B cell (primary cell): ENCODE measurements at places on chromosomes 6 and 20.

DNA sequence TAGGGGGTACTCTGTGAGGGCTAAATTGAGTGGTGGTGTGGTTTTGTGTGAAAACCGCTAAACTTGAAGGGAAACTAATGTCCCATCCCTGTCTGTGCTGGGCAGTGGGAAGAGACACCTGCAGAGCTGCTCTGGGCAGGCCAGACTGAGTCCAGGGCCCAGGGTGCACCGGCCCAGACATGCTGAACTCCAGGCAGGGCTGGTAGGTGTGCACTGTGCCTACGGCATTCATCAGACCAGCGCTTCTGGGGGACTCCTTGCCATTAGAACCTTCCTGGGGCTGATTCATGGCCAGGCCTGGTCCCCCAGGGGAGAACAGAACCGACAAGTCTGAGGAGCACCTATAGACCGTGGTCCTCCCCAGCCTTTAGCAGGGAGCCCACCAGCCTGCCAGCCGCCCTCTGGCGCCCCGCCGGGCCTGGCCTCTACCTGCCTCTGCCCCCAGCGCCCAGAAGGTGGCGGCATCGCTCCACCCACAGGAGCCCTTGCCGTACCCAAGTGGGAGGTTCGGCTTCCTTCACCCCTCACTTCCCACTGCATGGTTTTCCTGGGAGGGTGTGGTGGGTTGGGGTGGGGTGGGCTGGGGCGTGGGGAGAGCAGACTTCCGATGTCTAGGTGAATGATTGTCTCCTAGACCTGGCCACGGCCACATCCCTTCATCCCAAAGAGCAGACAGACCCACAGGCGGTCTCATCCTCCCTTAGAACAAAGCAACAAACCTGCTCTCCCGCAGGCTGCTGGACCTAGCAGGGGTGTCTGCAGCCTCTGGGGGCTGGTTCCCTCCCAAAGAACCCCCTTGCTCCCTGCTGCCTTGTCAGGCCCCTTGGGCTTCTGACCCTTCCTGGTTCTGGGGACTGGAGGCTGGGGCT is 15.5 kb downstream of the CCDC167 start:
- DNase-seq, result peak; percentile 81

GRCh38 chr6:150163970-150164369 is 21.1 kb downstream of the PPP1R14C start:
- no peak for DNase-seq

DNA sequence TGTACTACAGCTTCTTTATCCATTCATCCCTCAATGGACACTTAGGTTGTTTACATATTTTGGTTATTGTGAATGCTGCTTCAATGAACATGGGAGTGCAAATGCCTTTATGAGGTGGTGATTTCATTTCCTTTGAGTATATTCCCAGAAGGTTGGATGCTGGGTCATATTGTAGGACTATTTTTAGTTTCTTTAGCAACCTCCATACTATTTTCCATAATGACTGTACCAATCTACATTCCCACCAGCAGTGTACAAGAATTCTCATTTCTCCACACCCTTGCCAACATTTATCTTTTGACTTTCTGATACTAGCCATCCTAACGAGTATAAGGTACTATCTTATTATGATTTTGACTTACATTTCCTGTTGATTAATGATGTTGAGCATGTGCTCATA is 269.0 kb downstream of the C6orf118 start:
- DNase-seq, result no peak

- no peak for DNase-seq
Observed at GRCh38 chr20:13046409-13046808, 37.6 kb downstream of the SPTLC3 start.

DNA sequence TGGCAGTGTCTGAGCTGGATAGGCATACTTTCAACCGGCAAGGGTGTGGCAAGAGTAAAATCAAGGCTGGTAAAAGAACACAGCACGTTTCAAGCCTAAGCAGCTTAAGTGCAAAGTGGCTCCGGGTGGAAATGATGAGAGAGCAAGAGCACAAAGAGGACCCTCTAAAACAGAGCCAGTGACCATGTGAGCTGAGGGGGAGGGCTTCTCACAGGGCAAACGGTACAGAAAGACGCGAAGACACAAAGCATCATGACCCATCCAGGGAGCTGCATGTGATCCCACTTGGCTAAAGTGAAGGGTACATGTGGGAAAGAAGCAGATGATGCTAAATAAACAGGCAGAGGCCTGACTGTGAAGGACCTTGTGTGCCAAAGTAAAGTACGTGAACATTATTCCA is 25.7 kb downstream of the FKBP5 start:
- no peak for DNase-seq

- DNase-seq, result no peak
Observed at GRCh38 chr20:58168843-58169242, 59.6 kb downstream of the ANKRD60 start.

DNA sequence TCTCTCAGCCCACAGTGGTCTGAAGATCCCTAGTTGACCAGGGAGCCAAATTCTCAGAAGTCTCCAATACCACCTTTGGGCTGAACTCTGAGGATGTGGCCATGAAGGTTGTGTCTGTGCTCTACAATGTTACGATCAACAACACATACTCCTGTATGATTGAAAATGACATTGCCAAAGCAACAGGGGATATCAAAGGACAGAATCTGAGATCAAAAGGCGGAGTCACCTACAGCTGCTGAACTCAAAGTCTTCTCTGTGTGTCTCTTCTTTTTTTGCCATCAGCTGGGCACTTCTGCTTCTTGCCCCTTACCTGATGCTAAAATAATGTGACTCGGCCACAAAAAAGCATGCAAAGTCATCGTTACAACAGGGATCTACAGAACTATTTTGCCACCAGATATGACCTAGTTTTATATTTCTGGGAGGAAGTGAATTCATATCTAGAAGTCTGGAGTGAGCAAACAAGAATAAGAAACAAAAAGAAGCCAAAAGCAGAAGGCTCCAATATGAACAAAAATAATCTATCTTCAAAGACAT is 17.7 kb upstream of the VSX1 start:
- no peak for DNase-seq

DNA sequence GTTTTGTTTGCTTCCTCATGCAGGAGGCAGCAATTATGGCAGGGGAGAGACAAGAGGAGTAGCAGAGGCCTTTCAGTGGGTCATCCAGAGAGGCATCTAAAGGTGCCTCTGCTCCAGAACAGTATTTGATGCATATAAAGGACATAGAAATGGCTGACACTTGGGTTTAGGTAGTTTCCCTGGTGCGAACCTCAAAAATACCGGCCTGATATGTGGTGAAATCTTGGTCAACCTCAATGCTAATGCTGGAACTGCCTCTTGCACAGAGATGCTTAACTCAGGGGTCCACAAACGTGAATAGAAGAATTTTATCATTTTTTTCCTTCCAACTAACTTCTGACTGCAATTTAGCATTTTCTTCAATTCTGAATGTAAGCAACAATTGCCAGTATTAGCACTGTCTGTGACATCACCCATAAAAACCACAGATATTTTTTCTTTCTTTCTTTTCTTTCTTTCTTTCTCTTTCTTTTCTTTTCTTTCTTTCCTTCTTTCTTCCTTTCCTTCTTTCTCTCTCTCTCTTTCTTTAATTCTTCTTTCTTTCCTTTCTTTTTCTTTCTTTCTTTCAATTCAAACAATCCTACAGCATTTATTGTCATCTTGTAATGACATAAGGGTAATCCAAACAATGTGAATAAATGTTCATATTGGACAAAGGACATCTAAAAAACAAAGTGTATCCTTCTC is 180.0 kb upstream of the UST start:
- peak; percentile 20 for DNase-seq

- peak; percentile 39 for DNase-seq
Observed at GRCh38 chr6:135861189-135861588, 9.7 kb downstream of the PDE7B start.

DNA sequence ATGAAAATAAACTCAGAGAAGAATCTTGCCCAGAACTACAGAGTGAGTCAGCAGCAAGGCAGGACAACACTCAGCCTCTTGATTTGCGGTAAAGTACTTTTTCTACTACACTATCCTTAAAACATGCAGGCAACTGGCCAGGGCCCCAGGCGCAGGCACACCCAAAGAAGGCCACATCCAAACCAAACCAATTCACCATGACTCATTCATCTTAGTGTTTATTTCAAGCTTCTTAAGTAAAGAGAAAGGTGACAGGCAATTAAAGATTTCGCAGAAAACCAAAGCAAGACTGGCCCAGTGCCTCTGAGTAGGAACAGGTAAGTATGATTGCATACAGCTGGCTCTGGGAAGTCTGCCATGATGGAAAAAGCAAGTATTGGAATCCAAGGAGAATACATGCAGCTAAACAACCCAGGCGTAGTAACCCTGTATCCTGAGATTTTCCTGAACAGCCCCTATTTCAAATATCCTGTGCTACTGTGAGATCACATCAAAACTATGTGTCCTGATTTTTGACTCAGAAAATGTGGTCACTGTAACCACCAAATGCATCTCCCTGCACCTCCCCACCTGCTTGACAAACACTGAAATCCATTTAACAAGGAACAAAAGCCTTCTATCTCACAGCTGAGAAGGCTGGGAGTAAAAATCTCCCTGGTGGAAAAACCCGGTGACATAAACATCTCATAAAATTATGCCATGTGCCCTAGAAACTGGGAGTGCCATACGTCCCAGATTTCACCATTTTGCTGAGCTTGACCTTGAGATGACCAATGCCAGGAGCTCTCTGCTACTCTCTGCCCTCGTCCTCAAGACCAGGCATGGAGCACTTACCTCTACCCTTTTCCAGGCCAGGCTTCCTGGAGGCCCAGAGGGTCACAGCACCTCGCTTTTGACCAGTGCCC is 12.4 kb downstream of the WFDC3 start:
- DNase-seq, result no peak

DNA sequence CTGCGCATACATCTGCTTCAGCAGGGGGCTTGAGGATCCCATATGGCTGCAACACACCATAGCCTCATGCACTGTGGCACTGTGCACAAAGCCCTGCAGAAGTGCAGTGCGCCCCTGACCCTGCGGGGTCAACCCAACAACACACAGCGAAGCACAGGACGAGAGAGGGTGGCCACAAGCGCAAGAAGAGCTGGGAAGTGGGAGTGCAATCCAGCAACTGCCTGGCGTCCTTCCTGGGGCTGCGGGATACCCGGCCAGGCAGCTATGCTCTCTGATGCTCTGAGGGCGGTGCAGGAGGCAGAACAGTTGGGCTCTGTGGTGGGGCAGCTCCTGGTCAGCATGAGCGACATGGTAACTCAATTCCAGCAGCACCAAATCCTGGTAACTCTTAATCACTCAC is 5.6 kb upstream of the ACSS1 start:
- no peak for DNase-seq

GRCh38 chr6:106527979-106528378 is 101.3 kb downstream of the RTN4IP1 start:
- DNase-seq, result no peak

DNA sequence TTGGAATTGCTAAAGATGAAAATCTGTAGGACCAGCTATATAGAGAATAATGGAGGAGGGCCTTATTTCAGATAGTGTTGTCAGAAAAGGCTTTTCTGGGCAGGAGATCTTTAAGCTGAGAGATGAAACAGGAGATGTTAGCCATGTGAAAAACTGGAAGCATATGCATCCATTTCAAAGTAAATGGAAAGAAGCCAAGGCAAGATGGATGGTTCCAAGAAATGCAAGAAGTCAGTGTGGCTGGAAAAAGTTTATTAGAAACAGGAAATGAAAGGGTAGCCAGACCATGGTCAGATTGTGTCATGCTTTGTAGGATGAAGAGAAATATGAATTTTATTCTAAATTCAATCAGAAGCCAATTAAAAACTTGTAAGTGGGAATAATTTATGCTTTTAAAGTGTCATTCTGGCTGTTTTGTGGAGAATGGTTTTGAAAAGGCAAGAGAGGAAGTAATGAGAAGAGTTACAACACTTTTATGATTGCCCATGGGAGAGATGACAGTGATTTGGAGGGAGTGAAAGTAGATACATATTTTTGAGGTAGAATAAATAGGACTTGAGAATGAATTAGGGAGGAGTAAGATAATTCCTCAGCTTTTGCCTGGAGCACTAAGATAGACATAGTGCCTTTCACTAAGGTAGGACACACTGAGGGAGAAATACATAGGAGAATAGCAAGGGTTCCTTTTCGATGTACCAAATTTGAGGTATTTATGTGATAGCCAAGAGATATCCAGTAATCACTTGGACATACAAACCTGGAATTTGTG is 620.1 kb downstream of the HTR1B start:
- DNase-seq, result no peak

DNA sequence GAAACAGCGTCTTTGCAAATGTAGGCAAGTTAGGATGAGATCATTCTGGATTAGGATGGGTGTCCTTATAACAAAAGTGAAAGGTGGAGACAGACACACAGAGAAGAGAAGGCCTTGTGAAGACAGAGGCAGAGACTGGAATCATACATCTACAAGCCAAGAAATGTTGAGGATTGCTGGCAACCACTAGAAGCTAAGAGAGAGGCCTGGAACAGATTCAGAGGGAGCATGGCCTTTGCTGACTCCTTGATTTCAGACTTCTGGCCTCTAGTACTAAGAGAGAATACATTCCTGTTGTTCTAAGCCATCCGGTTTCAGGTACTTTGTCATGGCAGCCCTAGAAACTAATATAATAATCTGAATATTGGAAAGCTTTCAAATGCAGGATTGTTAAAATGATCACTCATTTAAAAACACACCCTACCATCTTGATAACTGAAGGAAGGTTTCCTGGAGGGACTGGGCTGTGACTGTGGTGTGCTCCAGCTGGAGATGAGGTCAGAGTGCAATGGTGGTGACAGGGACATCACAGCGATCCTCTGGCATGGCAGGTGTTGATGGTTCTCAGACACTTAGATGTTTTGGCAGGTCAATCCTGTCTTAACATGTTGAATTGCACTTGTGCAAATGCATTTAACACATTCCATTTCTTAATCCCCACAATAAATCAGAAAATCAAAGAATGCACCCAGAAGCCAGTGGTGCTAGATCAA is 25.1 kb downstream of the CD83 start:
- DNase-seq, result peak; percentile 52

GRCh38 chr20:54184904-54185626 is 11.3 kb upstream of the CYP24A1 start:
- no peak for DNase-seq

DNA sequence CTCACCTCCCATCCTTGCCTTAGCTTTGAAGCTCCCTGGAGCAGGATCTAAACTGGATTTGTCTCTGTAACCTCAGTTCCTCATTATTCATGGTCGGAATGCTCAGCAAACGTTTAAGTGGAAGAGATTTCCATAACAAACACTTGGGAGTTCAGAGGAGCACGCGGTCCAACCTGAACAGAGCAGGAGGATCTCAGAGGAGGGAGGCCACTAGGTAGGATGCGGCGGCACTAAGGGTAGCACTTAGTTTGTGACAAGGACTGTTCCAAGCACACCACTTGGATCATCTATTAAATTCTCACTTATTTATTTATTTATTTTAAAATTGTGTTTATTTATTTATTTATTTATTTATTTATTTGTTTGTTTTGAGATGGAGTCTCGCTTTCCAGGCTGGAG is 13.3 kb upstream of the CCN5 start:
- DNase-seq, result no peak

DNA sequence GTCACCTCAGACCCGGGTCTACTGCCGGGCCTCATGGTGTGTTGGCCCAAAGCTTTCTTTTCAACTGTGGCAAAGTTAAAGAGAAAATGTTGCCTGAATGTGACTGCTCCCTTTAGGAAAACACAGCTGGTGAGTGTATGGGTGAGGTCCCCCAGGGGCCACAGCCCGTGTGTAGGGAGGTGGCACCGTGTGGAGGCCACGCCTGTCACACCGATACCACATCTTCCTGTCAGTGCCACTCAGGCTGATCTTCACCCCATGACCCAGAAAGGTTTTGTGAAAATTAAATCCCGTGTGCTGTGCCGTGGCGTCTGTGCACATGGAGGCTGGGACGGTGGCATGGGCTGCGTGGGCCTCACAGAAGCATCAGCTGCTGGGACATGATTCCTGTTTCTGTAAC is 10.7 kb upstream of the ADRM1 start:
- peak; percentile 59 for DNase-seq

GRCh38 chr20:25453035-25453810 is 45.8 kb downstream of the GINS1 start:
- DNase-seq, result no peak
